ENCODE measurements at places on chromosomes 2 and 18.
A peak's percentile ranks its signal among the peaks of the same experiment; 100 is the strongest.

DNA sequence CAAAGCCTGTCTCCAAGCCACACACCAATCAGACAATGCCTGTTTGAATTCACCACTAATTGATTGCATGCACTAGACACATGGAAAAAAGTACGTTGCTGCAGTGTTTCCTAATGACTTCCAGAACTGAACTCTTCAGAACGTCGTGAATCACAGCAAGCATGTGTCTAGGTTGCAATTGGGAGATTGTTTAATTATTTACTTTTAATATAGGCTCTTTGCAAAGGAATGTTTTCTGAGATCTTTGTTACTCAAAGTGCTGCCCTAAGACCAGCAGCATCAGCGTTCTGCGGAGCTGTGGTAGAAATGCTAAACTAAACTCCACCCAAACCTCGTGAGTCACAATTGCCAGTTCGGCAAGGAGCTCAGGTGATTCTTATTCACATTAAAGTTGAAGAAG is 52.7 kb upstream of the CCDC68 start:
- DNase-seq: no peak

DNA sequence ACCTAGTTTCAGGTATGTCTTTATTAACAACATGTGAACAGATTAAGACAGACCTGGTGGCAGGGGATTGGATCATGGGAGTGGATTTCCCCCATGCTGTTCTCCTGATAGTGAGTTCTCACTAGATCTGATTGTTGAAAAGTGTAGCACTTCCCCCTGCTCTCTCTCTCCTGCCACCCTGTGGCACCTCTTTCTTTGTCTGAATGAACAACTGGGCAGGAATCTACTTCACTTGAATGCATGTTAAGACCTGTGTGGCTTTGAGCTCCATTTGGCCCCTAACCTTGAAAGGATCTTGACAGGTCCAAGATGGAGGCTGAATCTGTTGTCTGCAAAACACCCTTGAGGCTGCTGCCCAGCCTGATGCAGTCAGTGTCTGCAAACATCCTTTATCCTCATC is 194.4 kb downstream of the RNF144A start:
- no peak for DNase-seq

- no peak for DNase-seq
Observed at GRCh38 chr18:10454681-10455557, 484 bp downstream of the APCDD1 start.

GRCh38 chr2:102187496-102188150 is 800 bp downstream of the IL1RL2 start:
- DNase-seq: no peak

DNA sequence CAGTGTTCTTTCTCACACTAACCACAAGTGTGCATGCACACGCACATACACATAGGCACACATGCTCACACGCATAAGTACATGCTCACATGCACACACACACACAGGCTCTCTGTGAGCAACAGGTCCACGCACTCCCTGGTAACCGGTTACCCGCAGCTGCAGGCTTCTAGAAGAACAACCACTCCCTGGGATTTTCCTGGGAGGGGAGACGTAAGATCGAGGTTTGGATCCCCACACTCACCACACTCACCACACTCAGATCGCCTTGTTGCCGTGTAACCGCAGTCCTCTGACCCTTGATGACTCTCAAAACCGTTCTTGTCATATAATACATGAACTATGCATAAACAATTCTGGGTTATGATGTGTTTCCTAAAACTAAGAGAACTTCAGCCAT is 42.2 kb downstream of the TTC32 start:
- DNase-seq: no peak

DNA sequence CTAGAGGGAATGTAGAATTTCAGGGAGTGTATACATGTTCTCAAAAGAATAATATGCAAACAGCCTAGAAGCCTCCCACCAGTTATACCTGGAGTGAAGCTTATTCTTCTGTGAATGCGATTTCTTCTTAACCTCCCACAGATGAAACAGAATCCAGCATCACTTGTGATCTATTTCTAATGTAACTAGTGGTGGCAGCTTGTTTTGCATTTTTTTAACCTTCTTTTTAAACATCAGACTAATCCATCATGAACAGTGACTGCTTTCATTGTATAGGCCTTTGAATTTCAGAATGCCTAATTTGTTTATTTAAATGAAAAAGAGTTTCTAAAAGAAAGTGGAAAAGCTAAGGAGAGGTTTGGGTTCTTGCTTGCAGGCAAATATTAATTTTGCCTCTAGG is 85.7 kb upstream of the EPHA4 start:
- DNase-seq: no peak

DNA sequence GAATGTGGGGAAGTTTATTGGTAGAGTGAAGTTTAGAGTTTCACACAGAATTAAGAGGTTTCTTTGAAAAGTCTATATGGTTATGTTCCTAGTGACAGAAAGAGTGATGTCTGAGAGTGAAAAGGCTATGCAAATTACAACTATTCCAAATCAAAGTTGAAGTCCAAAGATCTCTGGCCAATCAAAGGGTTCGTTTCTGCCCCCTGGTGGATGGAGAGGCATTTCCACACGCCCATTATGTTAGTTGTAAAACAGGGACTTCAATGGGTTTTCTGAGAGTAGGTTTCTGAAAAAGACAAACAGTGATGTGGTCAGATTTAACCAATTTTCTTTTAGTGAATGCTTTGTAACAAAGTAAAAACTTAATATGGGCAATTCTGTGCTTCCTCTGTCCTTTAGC is 441.5 kb upstream of the POU3F3 start:
- DNase-seq: no peak

GRCh38 chr2:238875471-238876231 is 27.8 kb downstream of the TWIST2 start:
- no peak for DNase-seq

GRCh38 chr2:233546101-233546500 is 20.5 kb downstream of the USP40 start:
- no peak for DNase-seq

DNA sequence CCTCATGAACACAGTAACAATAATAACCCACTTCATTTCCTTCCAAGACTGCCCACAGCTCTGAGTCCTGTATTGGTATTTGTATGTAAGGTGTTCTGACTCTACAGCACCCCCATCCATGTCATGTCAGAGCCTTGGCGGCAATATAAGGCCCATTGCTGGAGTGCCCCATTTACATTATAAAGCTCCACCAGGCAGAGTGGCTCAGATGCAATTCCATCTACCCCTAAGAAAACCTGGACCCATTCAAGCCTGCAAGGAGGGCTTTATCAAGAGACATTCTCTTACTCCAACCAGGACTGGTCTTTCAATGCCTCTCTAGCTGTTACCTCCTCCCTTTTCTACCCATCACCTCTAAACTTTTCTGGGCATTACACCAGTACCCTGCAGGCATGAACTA is 101.6 kb downstream of the ANTXR1 start:
- DNase-seq: no peak

GRCh38 chr2:148640767-148641166 is 3.8 kb upstream of the EPC2 start:
- DNase-seq: no peak

- DNase-seq: no peak
Observed at GRCh38 chr2:36177282-36177681, 178.3 kb upstream of the CRIM1 start.

DNA sequence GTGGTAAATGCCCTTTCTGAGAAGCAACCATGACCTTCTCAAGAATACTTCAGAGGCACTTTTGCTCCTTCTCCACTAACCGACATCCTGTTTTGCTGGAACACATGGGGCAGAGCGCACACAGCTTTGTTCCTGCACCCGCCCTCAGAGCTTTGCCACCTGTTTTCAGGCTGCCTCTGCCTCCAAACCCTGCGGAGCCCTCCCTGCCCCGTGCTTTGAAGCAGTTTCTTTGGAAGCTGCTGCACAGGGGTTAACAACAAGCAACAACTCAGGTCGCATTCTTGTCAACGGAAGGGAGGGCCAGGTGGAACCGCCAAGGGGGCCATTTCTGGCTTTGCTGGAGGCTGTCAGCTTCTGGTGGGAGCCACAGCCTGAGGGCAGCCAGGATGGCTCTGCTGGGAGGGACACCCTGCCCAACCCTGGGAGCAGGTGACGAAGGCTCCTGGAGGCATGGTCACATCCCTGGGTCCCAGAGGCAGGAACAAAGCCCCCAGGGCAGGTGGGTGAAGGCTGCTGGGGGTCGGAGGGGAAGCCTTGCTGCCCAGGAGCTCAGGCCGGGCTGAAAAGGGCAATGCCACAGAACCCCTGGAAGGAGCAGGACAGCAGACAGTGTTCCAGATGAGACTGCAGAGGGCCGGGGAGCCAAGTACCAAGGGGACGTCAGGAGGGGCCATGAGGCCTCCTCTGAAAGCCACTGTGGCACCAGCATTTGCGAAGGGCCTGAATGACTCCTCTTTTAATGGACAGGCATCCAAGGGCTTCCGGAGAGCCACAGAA is 46.8 kb downstream of the MRPS5 start:
- DNase-seq: no peak

DNA sequence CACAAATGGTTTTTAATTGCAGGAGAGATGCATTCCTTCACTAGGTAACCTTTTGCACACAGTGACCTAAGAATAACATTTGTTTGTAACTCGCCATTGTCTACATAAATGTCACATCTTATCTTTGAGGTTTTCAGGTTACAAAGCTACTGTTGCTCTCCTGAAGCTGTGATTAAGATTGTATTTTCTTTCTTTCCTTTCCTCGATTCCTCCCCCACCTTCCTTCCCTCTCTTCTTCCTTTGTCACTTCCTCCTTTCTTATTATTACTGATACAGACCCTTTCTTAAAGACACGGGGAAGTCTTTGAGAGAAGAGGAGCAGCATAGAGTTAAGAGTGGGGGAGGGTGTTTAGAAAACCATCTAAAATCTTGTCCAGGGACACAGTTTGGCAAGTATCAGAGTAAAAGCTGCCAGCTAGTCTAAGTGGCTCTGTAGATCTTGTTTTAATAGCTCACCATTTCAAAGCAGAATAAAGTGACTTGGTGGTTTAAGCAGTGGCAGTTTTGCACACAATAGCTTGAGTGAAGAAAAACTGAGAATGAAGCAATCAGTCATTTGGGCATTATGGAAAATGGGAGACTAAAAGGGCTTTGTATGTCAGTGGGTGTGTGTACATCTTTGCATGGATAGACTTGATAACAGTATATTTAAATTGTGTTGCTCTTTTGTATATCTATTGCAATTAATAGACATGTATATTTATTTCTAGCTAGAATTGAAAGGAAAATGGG is 10.9 kb downstream of the CERS6 start:
- DNase-seq: no peak

DNA sequence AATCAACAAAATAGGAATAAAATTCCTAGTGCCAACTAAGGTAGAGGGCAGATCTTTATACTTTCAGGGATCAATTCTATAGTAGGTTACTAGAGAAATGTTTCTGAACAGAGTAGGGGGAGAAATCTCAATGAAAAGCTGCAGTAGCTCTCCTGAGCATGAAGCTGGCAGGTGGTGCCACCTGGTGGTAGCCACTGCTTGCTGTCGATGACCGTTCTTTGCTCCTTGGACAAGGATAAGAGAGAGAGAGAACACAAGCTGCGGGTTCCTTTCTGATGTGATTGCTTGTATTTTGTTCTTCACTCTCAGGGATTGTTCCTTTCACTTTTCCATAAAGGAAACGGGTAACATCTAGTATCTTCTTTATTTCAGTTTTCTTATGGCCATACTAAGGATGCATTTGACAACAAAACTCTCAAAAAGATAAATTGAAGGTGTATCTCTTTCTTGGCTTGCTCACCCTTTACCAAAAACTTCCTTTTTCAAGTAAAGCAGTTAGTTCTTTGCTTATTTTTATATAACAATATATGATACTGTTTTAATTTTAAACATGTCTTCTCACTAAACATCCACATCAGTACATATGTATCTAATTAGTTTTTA is 18.6 kb upstream of the MRPL19 start:
- peak; percentile 71 for DNase-seq

DNA sequence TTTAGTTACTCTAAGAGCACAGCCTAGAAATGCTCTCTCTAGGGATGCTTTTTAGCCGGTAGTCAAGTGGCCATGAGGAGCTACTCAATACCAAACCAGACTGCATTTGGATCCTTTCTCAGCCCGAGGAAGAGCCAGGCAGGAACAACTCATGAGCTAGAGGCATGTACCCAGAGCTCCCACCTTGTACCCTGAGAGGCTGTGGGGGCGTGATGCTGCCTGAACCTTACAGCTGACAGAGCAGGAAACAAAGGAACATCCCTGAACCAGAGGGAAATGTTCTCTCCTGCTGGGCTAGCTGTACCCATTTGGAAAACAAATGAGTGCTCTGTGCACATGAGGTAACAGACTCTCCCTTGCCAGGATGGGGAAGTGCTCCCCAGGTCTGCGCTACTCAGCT is 131.6 kb downstream of the OSR1 start:
- DNase-seq: no peak

DNA sequence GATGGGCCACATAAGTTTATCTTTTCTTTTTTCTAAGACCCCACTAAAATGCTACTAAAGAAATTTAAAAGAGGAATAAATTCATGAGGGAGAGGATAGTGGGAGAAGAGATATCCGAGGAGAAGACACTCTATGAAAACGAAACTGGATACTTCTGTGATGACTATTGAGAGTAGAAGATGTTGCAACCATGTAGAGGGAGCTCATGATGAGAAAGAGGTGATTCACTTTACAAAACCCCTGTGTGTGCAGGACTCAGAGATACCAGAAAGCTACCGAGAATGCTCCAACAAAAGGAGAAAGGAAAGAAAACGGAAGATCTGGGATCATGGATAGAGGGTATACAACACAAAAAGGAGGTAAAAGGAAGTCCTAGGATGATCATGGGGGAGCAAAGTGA is 34.9 kb downstream of the SLC38A11 start:
- no peak for DNase-seq

GRCh38 chr18:12886498-12887126 is 2.6 kb upstream of the PTPN2 start:
- peak; percentile 12 for DNase-seq

GRCh38 chr2:215981115-215981514 is 32.2 kb downstream of the MREG start:
- DNase-seq: no peak

- no peak for DNase-seq
Observed at GRCh38 chr2:69208023-69208595, 178.9 kb downstream of the GFPT1 start.

GRCh38 chr2:168208652-168209051 is 38.7 kb downstream of the STK39 start:
- DNase-seq: no peak

GRCh38 chr2:40028792-40029488 is 249.9 kb upstream of the THUMPD2 start:
- no peak for DNase-seq

DNA sequence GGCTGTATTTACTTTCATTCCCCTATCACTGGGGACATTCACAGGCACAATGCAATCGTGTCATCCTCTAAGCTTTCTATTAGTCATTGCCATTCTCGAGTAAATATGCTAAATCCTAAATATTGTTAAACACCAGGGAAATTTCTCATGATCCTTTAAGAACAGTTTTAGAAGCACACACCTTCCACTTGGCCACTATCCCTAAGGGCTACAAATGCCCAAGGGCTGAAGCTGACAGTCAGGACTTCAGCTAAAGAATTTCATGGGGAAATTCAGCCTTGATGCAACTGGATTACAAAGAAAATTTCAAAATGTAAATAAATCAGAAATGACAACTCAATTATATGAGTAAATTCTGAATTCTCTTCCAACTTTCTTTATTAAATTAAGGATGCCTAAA is 163.1 kb upstream of the PID1 start:
- DNase-seq: no peak

- no peak for DNase-seq
Observed at GRCh38 chr2:54897420-54898310, 152.6 kb downstream of the RTN4 start.

- DNase-seq: no peak
Observed at GRCh38 chr2:216057688-216058193, 23.9 kb downstream of the PECR start.

- no peak for DNase-seq
Observed at GRCh38 chr2:173264603-173265366, 89.9 kb upstream of the CDCA7 start.

Data from COR-L47 (cell line).